ENCODE measurements at places on chromosomes 1 and 21.

- peaks cover 20% of the 10 kb centered on the region for H3K36me3 ChIP-seq
- no peak overlapping the region for H3K4me3 ChIP-seq
- no peak overlapping the region for H3K27ac ChIP-seq
- peaks cover 9% of the 10 kb centered on the region for H3K4me1 ChIP-seq
Measured at GRCh38 chr1:40769815-40770214, 13.8 kb upstream of the KCNQ4 start.

GRCh38 chr1:210301615-210302000, 27.1 kb upstream of the HHAT start:
- H3K36me3 ChIP-seq: no peaks in the 10 kb centered on the region
- no peak overlapping the region for H3K4me3 ChIP-seq
- H3K4me1 ChIP-seq: peaks cover 3% of the 10 kb centered on the region

DNA sequence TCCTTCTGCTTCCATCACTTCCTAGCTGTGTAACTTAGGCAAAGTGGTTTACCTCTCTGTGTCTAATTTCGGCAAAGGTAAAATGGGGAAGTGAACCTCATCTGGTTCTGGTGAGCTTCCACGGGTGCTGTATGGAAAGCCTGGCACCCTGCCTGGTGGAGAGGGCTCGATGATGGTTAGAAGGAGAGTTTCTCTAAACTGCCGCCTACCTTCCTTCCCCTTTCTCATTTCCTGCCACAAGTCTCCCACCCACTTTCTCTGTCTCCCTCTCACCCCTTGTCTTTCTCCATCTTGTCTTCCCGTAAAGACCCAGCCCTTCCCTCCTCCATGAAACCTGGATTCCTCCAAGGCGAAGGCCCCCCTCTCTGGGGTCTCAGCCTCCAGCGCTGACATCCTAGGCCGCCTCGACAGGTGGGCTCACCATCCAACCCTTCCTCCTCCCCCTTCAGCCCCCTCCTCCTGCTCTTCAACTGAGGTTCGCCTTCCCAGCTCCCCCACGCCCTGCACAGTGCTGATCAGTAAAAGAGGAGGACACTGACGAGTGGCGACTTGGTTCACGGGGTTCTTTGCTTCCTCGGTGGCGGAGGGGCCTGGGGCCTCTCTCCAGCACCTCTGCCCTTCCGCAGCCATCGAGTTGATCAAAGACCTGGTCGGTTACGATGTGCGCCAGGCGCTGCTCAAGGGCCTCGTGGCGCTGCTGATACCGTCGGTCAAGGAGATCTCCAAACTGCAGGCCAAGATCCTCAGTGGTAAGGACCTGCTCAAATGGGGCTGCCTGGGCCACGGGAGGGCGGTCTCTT, 7.3 kb downstream of the RNU5D-1 start:
- H3K27ac ChIP-seq: no peak overlapping the region
- no peaks in the 10 kb centered on the region for H3K27me3 ChIP-seq
- no peaks in the 10 kb centered on the region for H3K4me1 ChIP-seq
- no peak for DNase-seq
- H3K4me3 ChIP-seq: no peak overlapping the region

- H3K36me3 ChIP-seq: no peaks in the 10 kb centered on the region
- H3K27me3 ChIP-seq: no peaks in the 10 kb centered on the region
- peaks cover 21% of the 10 kb centered on the region for H3K4me1 ChIP-seq
- no peak for DNase-seq
Measured at GRCh38 chr1:111618081-111618480, 1.5 kb upstream of the RAP1A start.

- no peaks in the 10 kb centered on the region for H3K27me3 ChIP-seq
- peaks cover 8% of the 10 kb centered on the region for H3K4me1 ChIP-seq
- H3K36me3 ChIP-seq: peaks cover 3% of the 10 kb centered on the region
- DNase-seq: no peak
- no peak overlapping the region for H3K27ac ChIP-seq
Measured at GRCh38 chr1:161868832-161869231, 102.7 kb downstream of the ATF6 start.

- H3K27ac ChIP-seq: no peak overlapping the region
- no peak overlapping the region for H3K4me3 ChIP-seq
- peaks cover 23% of the 10 kb centered on the region for H3K4me1 ChIP-seq
- no peaks in the 10 kb centered on the region for H3K36me3 ChIP-seq
Measured at GRCh38 chr1:117363571-117364048, 3.6 kb upstream of the MAN1A2 start.

- no peak overlapping the region for H3K27ac ChIP-seq
- no peaks in the 10 kb centered on the region for H3K4me1 ChIP-seq
- no peaks in the 10 kb centered on the region for H3K27me3 ChIP-seq
- DNase-seq: no peak
- no peak overlapping the region for H3K4me3 ChIP-seq
- H3K36me3 ChIP-seq: peaks cover 5% of the 10 kb centered on the region
Measured at GRCh38 chr1:45040297-45040696, 28.2 kb downstream of the UROD start.

- DNase-seq: no peak
- H3K4me1 ChIP-seq: no peaks in the 10 kb centered on the region
- no peaks in the 10 kb centered on the region for H3K27me3 ChIP-seq
- no peak overlapping the region for H3K4me3 ChIP-seq
- H3K27ac ChIP-seq: no peak overlapping the region
- no peaks in the 10 kb centered on the region for H3K36me3 ChIP-seq
Measured at GRCh38 chr1:212125654-212126053, 90.1 kb downstream of the DTL start.

DNA sequence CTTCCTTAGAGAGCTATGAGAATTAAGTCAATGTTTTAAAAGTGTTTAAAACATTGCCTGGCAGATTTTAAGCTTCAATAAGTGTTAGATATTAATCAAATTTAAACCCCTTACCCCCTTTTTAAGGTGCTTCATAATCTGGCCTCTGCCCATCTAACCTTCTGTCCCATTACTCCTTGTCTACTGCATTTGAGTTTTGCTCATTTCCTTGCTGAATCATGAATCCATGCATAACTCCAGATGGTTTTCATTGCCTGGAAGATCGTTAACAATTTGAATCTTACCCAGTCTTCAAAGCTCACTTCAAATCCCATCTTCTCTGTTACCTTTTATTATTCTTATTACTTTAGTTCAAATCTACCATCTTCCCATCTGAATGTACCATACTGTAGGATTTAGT, 4.6 kb downstream of the HJV start:
- no peak overlapping the region for H3K27ac ChIP-seq
- no peaks in the 10 kb centered on the region for H3K27me3 ChIP-seq
- no peak for DNase-seq
- H3K4me3 ChIP-seq: no peak overlapping the region
- H3K36me3 ChIP-seq: no peaks in the 10 kb centered on the region
- H3K4me1 ChIP-seq: peaks cover 8% of the 10 kb centered on the region
